WTC11 (cell line): ENCODE measurements at places on chromosomes 1 and 21.
A peak's percentile ranks its signal among the peaks of the same experiment; 100 is the strongest.

GRCh38 chr1:232031156-232031555, 404.6 kb downstream of the DISC1 start:
- no peak for DNase-seq

- DNase-seq: no peak
These were observed 86.5 kb downstream of the MAN1C1 start for GRCh38 chr1:25703041-25703440.

DNA sequence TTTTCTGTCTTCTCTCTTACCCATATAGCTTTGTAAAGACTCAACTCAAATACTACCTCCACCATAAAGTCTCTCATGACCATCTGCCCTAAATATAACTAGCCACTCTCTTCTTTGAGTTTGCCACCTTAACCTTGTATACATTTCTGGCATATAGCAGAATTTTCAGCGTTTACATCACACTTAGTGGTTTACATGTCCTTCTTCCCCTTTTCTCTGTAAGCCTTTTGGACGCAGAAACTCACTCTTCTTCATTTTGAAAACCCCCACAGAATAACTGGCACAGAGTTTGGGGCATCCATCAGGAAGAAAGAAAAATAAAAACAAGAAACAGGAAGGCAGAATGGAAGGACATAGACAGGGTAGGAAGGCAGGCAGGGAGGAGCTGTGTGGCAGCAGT, 131.8 kb upstream of the DUSP10 start:
- no peak for DNase-seq

DNA sequence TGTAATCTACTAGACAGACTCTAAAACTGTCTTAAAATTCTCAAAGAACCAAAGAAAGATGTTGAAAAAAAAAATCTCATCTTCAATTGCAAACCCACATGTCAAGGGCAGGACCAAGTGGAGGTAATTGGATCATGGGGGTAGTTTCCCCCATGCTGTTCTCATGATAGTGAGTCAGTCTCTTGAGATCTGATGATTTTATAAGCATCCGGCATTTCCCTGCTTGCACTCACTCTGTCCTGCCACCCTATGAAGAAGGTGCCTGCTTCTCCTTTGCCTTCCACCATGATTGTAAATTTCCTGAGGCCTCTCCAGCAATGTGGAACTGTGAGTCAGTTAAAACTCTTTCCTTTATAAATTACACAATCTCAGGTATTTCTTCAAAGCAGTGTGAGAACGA, 257.0 kb downstream of the HHIPL2 start:
- no peak for DNase-seq

DNA sequence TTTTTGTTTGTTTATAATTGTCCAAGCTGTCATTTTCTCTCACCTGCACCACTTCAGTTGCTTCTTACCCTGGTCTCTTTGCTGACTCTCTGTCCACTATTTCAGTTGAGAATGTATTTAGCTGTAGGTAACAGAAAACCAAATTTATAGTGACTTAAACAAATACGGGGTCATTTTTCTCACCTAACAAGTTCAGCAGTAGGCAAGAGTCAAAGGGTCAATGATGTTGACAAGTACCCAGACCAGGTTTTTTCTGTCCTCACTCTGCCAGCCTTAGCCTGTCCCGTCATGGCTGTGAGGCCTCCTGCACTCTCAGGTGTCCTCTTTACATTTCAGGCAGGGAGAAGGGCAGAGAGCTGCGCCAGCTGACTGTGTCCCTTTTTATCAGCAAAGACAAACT, 11.8 kb downstream of the RIIAD1 start:
- DNase-seq: no peak

- DNase-seq: no peak
These were observed 86.7 kb downstream of the GALNT2 start for GRCh38 chr1:230153641-230154296.

DNA sequence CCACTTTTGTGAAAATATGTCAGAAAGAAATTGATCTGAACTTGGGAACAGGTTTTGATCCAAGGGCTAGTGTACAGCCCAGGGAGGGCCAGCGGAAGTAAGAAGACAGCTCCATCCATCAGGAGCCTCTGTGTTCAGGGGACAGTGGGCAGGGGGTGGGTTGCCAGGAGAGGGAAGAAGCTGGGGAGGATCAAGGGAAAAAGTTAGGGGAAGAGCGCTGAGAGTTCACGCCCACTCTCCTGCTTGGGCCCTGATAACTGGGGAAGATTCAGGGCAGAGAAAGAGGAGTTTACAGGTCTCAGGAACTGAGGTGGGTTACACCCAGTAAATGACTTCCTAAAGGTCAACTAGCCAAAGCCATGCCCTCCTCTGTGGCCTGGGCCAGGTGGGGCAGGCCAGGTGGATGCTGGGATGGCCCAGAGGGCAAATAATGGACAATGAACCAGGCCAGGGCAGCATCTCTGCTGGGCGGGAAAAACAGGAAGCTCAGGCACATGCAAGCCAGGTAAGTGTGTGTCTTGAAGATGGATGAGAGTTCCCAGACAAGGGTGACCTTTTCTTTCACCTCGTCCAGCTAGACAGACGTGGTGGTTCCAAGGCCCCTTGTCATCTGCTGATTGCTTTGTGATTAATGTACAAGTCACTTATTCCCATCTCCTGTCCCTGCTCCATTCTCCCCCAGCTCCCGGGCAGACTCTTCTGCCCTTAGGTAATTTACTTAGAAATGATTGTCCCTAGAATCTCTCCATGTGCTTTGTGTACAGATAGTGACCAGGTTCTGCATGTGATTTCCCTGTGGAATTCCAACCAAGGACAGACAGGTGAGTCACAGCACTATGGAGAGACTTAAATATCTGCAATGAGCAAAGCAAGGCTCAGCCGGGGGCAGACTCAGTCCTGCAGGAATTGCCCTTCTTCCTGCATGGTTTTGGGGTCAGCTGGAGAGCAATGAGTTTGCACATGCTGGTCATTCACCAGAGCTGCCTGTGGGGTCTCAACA, 57.0 kb downstream of the MDM4 start:
- DNase-seq: no peak

GRCh38 chr1:67886076-67886475, 52.8 kb upstream of the GNG12 start:
- no peak for DNase-seq

GRCh38 chr1:53639996-53640700, 98.8 kb downstream of the GLIS1 start:
- DNase-seq: peak; percentile 4

DNA sequence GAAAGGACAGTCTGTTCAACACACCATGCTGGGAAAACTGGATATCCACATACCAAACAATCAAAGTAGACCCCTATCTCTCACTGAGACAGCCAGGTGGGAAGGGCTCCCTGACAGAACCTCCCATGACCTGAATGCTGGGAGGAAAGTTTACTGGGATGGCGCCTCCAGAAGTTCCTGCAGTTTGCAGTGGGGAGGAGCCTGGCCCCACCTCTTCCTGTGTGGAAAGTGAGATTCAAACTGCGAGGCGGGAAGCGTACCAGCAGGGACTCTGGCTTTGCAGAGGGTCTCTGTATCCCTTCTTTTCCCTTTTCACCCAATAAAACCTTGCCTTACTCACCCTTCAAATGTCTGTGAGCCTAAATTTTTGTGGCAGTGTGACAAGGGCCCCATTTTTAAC, 190.7 kb downstream of the HHIPL2 start:
- DNase-seq: peak; percentile 15

DNA sequence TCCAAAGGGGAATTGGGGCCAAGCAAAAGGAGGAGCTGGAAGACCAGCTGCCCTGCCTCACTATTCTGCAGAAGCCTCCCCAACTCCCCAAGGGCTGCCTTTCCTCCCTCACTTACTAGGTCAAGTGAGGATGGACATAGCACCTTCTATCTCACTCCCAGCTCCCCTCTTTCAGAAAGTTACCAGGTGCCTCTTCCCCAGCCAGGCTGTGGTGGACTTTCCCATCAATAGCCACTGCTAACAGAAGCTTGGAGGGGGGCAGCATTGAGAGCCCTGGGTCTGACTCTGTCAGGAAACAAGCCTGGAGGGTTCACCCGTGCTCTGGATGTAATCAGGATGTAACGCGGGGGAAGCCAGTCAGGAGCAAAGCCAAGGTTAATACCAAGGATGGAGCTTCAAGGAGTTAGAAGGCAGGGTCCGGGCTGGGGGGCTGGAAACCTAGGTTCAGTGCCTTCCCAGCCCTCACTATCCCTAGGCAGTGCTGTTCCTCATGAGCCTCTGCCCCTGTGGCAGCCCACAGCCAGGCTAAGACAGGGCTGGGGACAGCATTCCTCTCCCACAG, 127.8 kb upstream of the NGF start:
- no peak for DNase-seq

DNA sequence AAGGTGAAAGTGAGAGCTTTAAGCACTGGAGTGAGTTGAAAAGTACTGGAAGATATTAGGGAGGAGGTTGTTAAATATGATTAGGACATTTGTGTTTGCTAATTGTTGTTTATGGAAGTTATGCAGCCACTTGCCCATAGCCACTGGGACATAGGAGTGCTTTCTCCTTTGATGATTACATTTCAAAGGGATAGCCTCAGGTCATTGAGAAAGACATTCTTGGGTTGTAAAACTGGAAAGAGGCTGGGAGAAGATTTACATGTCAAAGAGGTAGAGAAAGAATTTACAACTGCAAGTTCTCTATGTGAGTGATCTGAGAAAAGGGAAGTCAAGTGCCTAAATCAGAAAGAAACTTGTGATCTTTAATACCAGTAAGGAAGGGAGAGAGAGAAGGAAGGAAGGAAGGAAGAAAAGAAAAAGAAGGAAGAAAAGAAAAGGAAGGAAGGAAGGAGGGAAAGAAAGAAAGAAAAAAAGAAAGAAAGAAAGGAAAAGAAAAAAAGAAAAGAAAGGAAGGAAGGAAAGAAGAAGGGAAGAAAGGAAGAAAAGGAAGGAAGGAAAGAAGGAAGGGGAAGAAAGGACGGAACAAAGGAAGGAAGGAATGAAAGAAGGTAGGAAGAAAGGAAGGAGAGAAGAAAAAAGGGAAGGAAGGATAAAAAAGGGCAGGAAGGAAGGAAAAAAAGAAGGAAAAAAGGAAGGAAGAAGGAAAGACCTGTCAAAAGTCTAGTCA, 284.6 kb upstream of the DPYD start:
- DNase-seq: no peak

DNA sequence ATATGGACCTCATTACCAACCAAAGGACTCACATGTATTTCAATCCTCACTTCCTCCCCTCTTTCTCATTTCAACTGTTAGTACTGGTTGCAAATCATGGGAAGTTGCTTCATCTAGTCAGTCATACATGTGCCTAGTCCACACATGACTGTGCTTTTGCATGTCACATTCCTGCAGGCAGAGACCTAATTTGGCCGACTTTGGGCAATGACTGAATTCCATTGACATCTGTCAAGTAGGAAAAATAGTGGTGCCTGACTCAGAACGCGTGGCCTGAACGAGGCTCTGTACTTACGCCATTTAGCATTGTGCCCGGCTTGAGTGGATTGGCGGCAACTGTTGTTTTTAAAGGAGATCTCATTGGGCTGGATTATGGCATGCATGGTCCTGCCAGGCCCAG, 18.0 kb downstream of the PTPRU start:
- no peak for DNase-seq

GRCh38 chr1:63223426-63223825, 98.9 kb upstream of the FOXD3 start:
- no peak for DNase-seq

DNA sequence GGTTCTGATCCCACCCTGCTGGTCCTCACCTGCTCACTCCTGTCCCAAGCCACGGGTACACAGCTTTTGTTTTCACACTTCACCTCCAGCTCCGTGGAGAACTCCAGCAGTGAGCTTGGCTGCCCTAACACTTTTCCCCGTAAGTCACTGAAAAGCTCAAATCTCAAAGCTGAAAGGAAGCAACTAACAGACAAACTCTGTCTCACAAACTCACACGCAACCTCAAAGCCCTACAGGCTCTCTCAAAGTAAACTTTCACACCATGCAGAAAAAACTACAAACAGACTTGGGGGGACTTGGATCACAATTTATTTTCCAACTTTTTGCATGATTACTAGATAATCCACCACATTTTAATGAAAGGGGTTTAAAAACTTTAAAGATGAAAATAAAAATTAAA, 88.3 kb downstream of the AK5 start:
- no peak for DNase-seq

DNA sequence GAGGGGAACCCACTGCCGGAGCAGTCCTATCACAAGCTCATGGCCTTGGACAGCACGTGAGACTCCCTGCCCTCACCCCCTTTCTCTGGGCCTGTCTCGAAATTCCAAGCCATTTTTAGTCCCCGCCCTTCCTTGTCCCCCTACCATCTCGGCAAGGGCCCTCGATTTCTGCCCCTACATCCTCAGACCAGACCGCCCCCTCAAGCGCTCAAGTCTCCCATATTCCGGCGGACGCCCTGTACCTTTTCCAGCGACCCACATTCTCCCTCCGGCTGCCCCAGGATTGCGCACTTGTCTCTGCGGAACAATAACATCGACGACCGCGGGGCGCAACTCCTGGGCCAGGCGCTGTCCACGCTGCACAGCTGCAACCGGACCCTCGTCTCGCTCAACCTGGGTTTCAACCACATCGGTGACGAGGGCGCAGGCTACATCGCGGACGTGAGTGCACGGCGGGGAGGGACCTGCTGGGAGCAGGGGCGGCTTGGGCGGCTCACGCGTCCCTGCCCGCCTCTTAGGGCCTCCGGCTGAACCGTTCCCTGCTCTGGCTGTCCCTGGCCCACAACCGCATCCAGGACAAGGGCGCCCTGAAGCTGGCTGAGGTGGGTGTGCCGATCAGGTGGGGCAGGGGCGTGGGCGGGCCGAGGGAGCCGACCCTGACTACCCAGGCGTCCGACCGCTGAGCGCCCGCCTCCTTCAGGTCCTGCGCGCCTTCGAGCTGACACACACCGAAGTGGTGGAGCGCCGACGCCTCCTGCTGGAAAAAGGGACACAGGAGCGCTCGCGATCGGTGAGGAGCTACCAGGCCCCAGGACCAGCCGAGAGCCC, 7.0 kb downstream of the LRRC71 start:
- DNase-seq: peak; percentile 92

DNA sequence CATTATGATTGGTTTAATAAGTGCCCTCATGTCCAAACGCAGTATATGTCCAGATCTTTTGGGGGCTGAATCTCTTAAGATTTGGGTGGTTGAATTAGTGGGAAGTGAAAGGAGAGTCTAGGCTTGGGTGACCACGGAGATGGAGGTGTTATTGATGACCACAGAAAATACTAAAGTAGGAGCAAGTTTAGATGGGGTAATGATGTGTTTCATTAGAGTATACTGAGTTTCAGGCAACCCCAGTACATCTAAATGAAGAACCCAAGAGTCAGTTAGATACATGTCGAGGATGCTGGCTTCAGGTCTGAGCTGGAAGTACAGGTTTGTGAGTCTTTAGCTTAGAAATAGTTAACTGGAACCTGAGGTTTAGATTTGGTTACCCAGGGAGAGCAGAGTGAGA, 6.5 kb upstream of the ZZZ3 start:
- DNase-seq: no peak

- DNase-seq: no peak
These were observed 140.9 kb downstream of the TGFBR3 start for GRCh38 chr1:91744953-91745639.

- DNase-seq: peak; percentile 61
These were observed 91.5 kb downstream of the IER5 start for GRCh38 chr1:181179987-181180365.

- DNase-seq: peak; percentile 35
These were observed 18.7 kb upstream of the KANK4 start for GRCh38 chr1:62337706-62338631.

- no peak for DNase-seq
These were observed 42.8 kb upstream of the ARTN start for GRCh38 chr1:43890815-43891214.

GRCh38 chr1:221517961-221518360, 223.9 kb downstream of the DUSP10 start:
- DNase-seq: no peak
